HCT116 (cell line): ENCODE measurements at places on chromosomes 6 and 20. TPM values are rescaled to one million over a fixed set of nuclear protein-coding genes. Genes with fewer than 3 reads are reported as not detected.
A peak's percentile ranks its signal among the peaks of the same experiment; 100 is the strongest.

Gene GRM1
- total RNA-seq, result not detected

DNA sequence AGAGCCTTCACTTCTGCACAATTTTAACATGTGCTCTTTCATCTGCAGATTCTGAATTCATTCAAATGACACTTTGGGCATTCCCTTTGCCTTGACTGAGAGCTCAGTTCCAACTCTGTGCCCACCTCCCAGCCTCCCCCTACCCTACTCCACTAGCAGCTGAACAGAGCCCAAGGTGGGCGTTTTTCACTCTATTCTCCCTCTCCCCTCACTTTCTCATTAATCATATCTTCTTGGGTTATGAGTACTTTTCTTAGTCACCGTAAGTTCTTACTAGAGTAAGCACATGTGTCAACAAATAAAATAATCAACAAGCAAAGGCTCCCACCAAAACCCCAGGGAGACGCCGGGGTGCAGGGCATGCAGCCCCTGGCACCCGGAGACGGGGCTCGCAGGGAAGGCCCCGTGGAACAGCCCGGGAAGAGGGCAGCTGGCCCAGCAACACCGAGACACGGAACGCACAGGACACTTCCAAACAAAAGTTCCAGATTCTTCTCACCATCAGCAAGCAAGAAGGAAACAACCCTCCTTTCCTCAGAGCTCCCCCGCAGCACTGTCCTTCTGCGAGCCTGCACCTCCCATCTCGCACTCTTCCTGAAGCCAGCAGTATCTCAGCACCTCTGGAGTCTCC, 34.1 kb downstream of the TAF4 start:
- H3K4me1 ChIP-seq, result no peaks in the 10 kb centered on the region
- no peak overlapping the region for H3K4me3 ChIP-seq
- no peaks in the 10 kb centered on the region; the same call in 1 of the 2 replicates for H3K36me3 ChIP-seq
- no peak overlapping the region for H3K27ac ChIP-seq

GRCh38 chr6:128168244-128168643, 267.4 kb upstream of the THEMIS start:
- no peaks in the 10 kb centered on the region for H3K27me3 ChIP-seq
- H3K4me3 ChIP-seq, result no peak overlapping the region
- no peak overlapping the region for H3K27ac ChIP-seq
- H3K4me1 ChIP-seq, result peaks cover 7% of the 10 kb centered on the region

DNA sequence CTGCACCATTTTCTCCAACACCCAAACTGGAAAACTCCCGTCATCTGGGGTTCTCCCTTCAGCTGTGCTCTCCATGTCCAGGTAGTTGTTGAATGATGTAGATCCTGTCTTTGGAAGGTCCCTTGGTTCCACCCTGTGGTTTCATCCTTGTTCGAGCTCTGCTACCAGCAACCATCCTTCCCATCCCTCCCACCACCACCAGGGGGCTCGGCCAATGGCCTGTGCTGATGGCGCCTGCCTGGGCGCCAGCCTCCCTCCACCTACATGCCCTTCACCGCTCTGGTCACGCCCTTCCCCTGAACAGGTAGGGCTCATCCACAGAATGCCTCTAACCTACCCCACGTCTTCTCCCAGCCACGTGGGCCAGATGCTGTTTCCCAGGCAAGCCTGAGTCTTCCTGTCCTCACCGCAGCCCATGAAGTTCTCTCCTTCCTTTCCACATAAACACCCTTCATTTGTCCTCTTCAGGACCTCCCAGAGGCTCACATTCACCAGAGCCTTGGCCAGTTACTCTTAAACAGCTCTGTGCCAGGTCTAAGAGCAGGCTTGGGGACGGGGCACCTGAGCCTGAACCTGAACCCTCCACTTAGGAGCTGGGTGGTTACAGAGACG, 75.1 kb upstream of the DUSP22 start:
- no peak overlapping the region for H3K27ac ChIP-seq
- no peak overlapping the region for H3K4me3 ChIP-seq
- H3K4me1 ChIP-seq, result no peaks in the 10 kb centered on the region
- peaks cover 5% of the 10 kb centered on the region; the same call in 1 of the 2 replicates for H3K27me3 ChIP-seq

DNA sequence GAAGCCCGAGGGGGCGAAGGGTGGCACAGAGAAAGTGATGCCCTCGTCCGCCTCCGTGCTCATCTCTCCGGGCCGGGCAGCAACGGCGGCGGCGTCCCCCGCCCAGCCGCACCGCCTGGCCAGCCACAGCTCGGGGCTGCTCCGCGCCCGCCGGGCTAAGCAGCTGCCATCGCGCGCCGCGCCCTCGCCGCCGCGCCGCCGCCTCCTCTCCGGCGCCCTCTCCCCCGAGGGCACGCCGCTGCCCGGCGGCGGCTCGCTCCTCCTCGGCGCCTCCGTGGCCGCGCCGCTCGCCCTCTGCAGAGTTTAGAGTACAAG, 225 bp downstream of the MAP3K5 start:
- DNase-seq, result no peak
- H3K4me3 ChIP-seq, result peak overlapping the region; percentile 72
- no peaks in the 10 kb centered on the region for H3K27me3 ChIP-seq
- no peaks in the 10 kb centered on the region for H3K36me3 ChIP-seq
- H3K4me1 ChIP-seq, result peaks cover 22% of the 10 kb centered on the region

DNA sequence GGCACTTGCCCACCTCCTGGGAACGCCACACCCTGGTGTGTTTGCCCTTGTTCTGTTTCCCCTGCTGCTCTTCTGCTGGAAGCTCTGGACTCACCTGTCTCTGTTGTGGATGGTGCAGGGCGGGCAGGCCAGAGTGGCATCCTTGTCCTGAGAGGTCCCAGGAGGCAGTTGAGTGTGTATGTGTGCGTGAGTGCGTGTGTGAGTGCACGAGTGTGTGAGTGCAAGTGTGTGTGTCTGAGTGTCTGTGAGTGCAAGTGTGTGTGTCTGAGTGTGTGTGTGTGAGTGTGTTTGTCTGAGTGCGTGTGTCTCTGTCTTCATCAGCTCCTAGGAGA, 12.2 kb downstream of the IGF2R start:
- H3K27me3 ChIP-seq, result no peaks in the 10 kb centered on the region
- no peaks in the 10 kb centered on the region for H3K36me3 ChIP-seq
- no peak overlapping the region for H3K4me3 ChIP-seq
- DNase-seq, result no peak
- no peaks in the 10 kb centered on the region for H3K4me1 ChIP-seq

DNA sequence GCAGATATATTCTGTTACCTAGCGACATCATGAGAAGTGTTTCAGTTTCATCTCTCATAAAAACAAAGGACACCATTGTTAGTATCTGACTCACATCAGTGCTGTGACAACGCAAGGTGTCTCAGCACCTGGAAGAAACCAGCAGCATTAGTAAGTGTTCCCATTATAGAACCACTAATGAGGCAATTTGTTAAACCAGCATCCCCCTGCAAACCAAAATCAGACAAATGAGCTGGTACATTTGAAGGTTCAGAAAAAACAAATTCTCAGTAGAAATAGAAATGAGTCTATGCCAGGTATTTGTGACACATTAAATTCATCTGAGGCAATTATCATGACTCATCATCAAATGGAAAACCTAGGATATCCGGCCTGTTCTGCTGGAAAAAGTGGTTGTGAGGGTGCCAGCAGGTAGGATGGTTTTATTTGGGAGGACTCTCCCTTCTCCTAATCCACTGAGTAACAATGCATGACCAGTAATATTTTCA, 151.7 kb downstream of the TMEM200A start:
- peaks cover 3% of the 10 kb centered on the region; the same call in 1 of the 2 replicates for H3K4me1 ChIP-seq
- 0 out of 2 replicates have a peak, but pooled peaks cover 4% of the 10 kb centered on the region for H3K36me3 ChIP-seq
- peak; percentile 80 for DNase-seq
- peak overlapping the region; percentile 51; the same call in 1 of the 2 replicates for H3K27ac ChIP-seq

DNA sequence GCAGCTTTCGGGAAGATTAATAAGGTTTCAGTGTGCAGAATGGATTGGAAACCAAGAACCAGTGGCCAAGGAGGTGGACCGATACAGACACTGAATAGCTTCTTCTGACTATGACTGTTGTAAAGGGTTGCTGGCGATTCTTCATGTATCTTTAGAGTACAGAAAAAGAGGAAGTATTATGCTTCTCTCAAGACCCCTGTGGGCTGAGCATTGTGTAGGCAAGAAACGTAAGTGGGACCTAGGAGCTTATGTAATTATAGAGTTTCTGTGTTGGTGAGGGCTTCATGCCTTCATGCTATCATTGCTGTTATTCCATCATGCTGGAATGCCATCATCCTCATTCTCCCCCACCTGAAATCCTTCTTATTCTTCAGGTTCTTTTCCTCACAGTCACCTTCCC, 105.4 kb upstream of the AKIRIN2 start:
- no peak overlapping the region for H3K27ac ChIP-seq
- peaks cover 8% of the 10 kb centered on the region; the same call in 1 of the 2 replicates for H3K4me1 ChIP-seq
- H3K36me3 ChIP-seq, result no peaks in the 10 kb centered on the region
- no peak for DNase-seq
- H3K4me3 ChIP-seq, result no peak overlapping the region
